Activated gamma-delta T cell treated with Interleukin-2 at 50 U/mL for 16 hours (primary cell): ENCODE measurements at places on chromosomes 12 and 14.

- no peak for DNase-seq
Measured at GRCh38 chr12:48997719-48998496, 1.3 kb downstream of the DDN start.

DNA sequence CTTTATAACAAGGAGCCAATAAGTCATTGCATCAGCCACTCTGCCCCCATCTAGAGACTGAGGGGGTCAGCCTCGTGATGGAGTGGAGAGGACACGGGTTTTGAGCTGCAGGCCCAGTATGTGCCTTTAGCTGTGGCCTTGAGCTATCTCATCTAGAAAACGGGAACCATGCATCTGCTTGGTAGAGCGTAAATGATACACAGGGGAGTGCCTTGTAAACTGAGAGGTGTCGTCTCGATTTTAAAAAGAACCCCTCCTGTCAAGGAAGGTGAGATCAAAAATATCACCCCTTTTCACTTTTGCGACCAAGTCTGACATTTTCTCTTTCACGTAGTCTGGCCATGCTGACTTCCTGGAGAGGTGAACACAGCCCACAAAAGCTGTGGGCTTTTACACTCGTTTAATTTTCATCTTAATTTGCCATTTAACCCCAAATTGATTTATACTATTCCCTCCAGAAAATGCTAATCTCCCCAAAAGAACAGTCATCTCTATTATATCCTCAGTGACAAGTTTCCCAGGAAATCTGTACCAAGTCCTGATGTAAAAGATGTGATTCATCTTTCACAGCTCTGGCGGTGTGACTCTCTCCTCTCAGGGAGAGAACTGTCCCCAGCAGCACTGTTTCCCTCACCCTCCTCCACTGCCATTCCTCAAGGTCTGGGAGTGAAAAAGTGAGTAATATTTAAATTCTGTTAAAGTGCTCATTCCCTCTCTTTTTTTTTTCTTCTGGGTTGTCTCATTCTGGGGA, 30.6 kb downstream of the VCPKMT start:
- DNase-seq = no peak

GRCh38 chr12:102638777-102639176, 158.4 kb upstream of the IGF1 start:
- DNase-seq = no peak

DNA sequence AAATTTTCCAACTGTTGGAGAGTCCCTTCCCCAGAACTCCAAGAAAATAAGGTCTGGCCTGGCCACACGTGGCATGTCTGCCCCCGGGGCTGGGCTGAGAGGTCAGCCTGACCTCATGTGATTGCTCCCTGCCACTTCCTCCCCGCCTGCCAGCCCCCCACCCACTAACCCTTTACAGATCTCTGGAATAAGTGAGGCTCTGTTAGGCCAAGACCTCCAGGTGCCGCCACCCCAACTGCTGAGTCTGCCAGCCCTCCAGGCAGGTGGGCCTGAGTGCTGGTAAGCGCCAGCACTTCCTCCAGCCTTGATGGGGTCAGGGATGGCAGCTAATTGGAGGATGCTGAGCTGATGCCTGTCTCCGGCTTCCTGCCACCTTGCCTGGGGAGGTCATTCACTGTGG, 658.4 kb downstream of the MED13L start:
- no peak for DNase-seq

DNA sequence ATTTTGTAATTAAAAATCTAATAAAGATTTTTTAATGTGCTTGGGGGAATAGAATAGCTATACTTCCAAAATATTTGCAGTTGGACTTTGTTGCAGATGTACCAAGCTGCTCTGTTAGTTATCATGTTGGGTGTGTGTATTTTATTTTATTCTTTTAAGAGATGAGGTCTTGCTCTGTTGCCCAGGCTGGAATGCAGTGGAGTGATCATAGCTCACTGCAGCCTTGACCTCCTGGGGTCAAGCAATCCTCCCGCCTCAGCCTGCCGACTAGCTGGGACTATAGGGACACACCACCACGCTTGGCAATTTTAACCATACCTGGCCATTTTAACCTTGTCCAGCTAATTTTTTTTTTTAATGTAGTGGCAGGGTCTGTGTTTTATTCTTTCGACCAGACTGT, 54.7 kb upstream of the MAP1LC3B2 start:
- no peak for DNase-seq

GRCh38 chr14:103862393-103862782, 15.0 kb upstream of the PPP1R13B start:
- DNase-seq = no peak

- no peak for DNase-seq
Measured at GRCh38 chr14:23269193-23269592, 16.7 kb downstream of the HOMEZ start.

GRCh38 chr14:81371802-81372201, 28.3 kb downstream of the STON2 start:
- DNase-seq = no peak

GRCh38 chr14:89551955-89552354, 134.9 kb upstream of the FOXN3 start:
- DNase-seq = no peak

DNA sequence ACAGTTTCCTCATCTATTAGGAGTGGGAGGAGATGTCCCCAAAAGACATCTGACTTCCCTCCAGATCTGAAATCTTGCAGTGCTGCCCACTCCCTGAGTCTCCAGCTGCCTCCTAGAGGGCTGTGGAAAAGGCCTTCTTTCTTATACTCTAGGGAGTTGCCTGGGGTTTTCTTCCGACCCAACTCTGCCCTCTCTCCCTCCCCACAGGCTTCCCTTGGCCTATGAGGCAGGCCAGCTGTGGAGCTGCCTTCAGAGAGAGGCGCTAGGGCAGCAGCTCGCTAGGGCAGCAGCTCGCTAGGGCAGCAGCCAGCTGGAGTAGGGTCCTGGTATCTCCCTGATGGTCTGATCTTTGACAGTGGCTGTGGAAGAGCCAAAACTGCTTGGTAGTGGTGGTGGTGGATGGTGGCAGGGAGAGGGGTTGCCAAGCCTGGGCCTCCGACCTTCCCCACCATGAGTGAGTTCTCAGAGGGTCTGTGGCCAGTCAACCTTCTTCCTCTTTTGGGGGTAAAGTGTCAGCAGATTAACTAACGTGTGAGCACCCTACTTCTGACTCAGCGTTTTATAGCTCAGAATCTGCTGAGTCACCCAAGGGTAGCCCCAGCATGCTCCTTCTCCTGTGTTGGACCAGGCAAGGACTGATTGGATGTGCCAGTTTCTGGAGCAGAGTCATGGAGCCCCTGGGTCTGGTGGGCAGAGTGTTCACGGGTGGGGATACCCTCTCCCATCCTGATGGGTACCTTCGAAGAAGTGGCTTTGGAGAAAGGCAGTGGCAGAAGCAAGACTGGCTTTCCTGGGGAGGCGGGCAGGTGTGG, 2.3 kb downstream of the SLC48A1 start:
- DNase-seq = no peak

GRCh38 chr14:64722842-64723447, 18.7 kb downstream of the PLEKHG3 start:
- peak; percentile 37 for DNase-seq

GRCh38 chr14:32313844-32314376, 15.2 kb upstream of the AKAP6 start:
- no peak for DNase-seq

DNA sequence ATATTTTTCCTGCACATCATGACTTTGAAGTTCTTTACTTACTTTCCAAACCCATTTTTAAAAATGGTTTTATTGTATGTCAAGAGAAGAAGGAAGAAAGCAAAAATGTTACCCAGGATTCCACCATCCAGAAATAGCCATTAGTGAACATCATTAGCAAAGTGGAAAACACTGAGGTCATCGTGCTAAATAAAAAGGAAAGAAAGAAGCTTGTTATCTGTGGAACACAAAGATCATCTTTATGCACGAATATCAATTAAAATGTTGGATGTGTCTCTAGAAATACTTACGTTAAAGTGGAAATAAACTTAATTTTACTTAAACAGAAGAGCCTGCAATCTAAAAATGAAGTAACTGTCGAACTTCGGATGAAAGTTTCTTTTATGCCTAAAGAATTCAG, 27.3 kb downstream of the SFSWAP start:
- DNase-seq = no peak

DNA sequence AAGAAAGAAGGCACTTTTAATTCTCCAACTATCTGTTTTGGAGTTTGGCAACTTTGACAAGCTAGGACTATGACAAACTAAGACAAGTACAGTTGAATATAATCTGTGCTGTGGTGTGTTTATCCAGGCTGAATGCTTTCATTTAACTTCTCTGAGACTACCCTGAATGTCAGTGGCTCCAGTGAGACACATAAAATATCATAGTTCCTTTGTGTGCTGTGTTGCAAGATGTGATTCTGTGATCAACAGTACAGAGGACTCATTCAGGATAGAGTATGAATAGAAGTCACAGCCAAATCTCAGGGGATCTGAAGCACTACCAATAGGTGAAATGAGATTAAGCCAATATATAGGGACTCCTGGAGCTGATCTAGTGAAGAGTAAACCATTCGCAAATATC, 876.9 kb upstream of the FBXO33 start:
- no peak for DNase-seq

DNA sequence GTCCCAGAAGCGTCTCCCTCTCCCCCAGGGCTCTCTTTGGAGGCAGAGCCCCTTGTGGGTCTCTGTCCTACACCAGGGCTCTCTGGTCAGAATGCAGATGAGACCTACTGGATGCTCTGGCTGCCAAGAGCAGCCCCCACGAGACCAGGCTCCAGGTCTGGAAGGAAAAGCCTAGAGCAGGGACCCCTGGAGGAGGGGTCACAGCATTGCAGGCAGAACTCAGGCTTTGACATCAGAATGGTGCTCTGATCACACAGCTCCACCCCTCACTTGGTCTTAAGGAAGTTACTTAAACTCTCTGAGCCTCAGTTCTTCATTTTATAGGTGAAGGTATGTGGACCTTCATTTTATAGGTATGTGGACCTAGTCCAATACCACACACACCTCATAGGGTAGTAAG, 83.1 kb downstream of the ARL6IP4 start:
- DNase-seq = no peak

DNA sequence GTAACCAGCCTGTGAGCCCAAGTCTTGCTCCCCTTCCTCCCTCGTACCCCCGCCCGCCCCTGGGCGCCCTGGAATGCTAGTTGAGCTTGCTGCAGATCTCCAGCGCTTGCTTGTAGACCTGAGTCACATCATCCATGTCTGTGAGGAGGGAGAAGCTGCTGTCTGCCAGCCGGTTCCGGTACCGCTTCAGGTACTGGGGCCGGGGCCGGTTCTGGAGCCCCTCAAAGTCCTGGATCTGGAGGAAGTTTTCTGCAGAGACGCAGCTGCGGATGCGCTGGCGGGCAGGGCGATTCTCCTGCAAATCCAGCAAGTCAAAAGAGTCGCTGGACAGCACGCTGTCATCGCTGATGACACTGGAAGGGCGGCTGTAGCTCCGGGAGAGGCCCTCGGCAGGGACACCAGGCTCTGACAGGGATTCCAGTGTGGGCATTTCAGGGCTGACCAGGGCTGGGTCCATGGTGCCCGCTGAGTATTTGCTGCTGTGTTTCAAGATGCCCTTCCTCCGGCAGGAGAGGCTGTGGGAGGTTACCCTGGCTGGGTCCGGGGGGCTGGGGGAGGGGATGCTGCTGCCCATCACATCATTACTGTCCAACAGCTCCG, 71.9 kb downstream of the NUAK1 start:
- no peak for DNase-seq

- no peak for DNase-seq
Measured at GRCh38 chr12:125187780-125188741, 122.8 kb downstream of the AACS start.

GRCh38 chr14:99754141-99755067, 38.8 kb upstream of the EML1 start:
- DNase-seq = no peak

GRCh38 chr12:5807090-5807414, 138.0 kb downstream of the ANO2 start:
- no peak for DNase-seq

- no peak for DNase-seq
Measured at GRCh38 chr14:104602933-104603325, 1.6 kb downstream of the TMEM179 start.

DNA sequence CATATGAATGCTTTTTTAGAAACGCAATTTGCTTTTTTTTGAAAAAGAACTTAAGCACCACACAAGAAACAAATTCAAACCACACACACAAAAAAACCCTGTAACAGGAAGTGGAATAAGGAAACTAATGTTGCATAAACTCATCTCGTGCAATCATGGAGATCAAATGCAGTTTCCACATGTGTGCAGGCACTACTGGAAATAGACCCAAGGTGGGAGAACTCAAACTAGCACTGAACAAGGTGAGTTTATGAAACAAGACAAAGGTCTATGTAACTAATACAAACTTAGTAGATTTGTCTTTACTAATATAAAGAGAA, 17.5 kb downstream of the NIN start:
- DNase-seq = no peak

DNA sequence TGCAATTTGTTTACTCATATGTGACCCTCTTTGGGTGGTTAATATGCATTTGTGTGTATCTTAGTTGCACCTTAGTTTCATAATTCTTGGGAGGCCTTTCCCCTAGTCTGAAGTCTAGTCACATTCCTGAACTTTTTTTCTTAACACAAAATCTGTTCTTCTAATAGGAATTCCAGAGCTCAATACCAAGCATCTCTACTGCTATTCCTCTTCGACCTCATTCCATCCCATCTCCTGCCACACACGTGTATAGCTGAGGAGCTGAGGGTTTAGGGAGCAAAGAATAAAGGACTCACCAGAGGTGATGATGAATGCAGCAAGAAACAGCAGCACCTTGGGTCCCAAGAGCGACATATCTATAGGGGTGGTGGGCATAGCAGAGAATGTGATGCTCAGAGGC, 875 bp downstream of the MFAP5 start:
- DNase-seq = no peak

DNA sequence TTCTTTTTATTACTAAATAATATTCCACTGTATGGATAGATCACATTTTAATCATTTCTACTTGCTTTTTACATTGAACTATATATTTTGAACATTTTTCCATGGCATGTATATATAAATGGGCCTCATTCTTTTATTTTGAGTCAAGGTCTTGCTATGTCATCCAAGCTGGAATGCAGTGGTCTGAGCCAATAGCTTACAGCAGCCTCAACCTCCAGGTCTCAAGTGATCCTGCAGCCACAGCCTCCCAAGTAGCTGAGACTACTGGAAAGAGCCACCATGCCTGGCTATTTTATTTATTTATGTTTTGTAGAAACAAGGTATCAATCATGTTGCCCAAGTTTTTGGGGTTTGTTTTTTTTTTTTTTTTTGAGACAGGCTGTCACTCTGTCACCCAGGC, 7.6 kb downstream of the FCF1 start:
- no peak for DNase-seq

- DNase-seq = peak; percentile 91
Measured at GRCh38 chr14:100108042-100108825, 43.0 kb downstream of the EVL start.

GRCh38 chr12:1591034-1591433, 3.3 kb downstream of the FBXL14 start:
- peak; percentile 38 for DNase-seq
